ENCODE measurements at places on chromosomes 2 and 18. TPM values are rescaled to one million over a fixed set of nuclear protein-coding genes. Genes with fewer than 3 reads are reported as not detected.

BOLL gene
- not detected for total RNA-seq

ANTXR1 gene
- total RNA-seq: 1.1 TPM

ADAM23 gene
- total RNA-seq: 3.2 TPM

TUBA3E gene
- total RNA-seq: not detected

CCDC148 gene
- 0.65 TPM for total RNA-seq

POTEC gene
- not detected for total RNA-seq

LYPD1 gene
- total RNA-seq: 3.1 TPM

GAL3ST2 gene
- not detected for total RNA-seq

C2orf72 gene
- 0.16 TPM for total RNA-seq

MAP3K19 gene
- not detected for total RNA-seq

HOXD13 gene
- total RNA-seq: not detected

ASB1 gene
- 15.2 TPM for total RNA-seq

IKZF2 gene
- 0.65 TPM for total RNA-seq

DYNAP gene
- total RNA-seq: not detected

TUBB8B gene
- not detected for total RNA-seq

FAM161A gene
- total RNA-seq: 1.8 TPM

CDCA7 gene
- 7.3 TPM for total RNA-seq

IL36A gene
- total RNA-seq: not detected

DSG1 gene
- not detected for total RNA-seq

CACNB4 gene
- under 0.01 TPM for total RNA-seq

GREB1L gene
- total RNA-seq: 1.3 TPM

SCYGR4 gene
- not detected for total RNA-seq

RNF125 gene
- total RNA-seq: 4.8 TPM

UGT1A7 gene
- not detected for total RNA-seq

DCDC2C gene
- total RNA-seq: not detected

RIOK3 gene
- 45.3 TPM for total RNA-seq

DSG2 gene
- total RNA-seq: 5.9 TPM

ZSWIM2 gene
- total RNA-seq: 0.13 TPM

KCNIP3 gene
- under 0.01 TPM for total RNA-seq

KCNG2 gene
- not detected for total RNA-seq

All from bladder microvascular endothelial cell (primary cell).